Type B pancreatic cell (in vitro differentiated cells): ENCODE measurements at places on chromosomes 6 and 20. TPM values are rescaled to one million over a fixed set of nuclear protein-coding genes. Genes with fewer than 3 reads are reported as not detected.

DNA sequence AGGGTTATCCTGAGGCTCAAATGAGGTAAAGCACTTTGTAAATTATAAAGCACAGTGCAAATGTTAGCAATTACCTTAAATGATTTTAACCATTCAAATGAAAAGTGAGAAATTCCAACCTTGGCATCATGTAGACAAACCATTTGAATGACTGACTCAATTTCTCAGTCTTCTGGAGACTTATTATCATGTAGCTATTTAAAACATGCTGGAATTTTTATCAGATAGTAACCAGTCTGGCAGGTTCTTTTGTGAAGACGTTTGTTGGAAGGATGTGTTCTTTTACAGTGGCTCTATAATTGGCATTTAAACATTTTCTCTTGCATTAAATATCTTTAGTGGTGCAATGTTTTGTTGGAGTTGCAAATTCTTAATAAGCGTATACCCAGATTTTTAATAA, 386.6 kb downstream of the NKAIN2 start:
- DNase-seq = no peak

GRCh38 chr20:37841389-37841788, 61.5 kb upstream of the VSTM2L start:
- no peak for DNase-seq

DNA sequence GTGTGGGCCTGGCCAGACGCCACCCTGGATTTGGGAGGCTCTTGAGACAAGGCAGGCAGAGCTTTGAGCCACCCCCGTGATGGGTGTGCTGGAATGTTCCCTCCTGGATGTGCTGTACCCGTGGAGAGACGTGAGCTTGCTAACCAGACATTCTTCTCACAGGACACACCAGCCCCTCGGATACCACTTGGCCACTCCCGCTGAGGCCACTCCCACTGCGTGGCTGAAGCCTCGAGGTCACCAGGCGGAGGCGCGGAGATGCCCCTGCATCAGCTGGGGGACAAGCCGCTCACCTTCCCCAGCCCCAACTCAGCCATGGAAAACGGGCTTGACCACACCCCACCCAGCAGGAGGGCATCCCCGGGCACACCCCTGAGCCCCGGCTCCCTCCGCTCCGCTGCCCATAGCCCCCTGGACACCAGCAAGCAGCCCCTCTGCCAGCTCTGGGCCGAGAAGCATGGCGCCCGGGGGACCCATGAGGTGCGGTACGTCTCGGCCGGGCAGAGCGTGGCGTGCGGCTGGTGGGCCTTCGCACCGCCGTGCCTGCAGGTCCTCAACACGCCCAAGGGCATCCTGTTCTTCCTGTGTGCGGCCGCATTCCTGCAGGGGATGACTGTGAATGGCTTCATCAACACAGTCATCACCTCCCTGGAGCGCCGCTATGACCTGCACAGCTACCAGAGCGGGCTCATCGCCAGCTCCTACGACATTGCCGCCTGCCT, 14.1 kb downstream of the SLCO4A1 start:
- DNase-seq = no peak

GRCh38 chr6:28944412-28944865, 20.7 kb upstream of the TRIM27 start:
- DNase-seq = no peak

DNA sequence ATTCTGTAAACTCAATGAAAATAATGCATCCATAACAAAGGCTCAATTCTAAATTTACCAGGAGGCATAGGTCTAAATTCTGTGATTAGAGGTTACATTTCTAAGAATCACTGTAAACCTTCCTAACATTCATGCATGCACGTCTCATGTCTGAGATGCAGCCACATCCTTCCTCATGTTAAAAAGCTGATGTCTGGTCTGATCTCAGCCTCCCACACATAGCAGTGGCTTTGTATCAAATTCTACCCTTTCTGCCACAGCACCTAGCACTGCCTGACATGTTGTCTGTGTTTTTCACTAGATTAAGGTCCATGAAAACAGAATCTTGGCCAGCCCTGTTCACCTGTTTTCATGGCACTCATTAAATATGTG, 171.1 kb downstream of the WDR27 start:
- no peak for DNase-seq

DNA sequence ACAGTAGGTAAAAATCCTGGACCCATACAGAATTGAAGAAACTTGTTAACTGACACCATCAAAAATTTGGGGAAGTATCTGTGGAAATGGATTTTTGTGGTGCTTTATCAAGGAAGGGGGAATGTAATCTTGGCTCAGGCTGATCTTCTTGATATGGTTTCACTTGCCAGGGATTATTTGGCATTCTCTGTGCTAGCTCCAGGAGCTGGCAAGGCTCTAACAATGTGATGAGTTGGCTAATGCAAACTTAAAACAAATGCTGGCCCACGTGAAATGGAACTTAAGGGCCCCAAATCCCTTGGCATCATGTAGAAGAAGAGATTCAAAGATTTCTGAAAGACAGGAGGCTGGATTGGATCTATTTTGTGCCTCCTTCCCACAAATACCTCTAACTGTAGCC, 13.1 kb downstream of the KCNS1 start:
- DNase-seq = no peak

DNA sequence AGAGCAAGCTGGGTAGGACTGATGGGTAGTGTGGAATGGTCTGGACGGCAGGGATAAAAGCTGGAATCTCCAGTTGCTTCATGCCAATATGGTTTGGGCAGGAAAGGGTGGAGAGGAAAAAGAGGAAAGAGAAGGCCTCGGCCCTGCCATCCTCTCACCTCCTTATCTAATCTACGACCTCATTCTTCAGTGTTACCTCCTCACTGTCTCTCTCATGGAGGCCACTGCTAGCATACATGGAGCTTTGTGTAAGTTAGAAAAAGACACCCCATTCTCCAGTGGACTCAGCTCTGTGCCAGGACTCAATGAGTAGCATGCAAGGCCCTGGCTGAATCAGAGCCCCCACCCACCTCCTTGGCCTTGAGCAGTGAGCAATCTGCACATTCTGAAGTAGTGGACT, 6.1 kb upstream of the ARID1B start:
- no peak for DNase-seq

DNA sequence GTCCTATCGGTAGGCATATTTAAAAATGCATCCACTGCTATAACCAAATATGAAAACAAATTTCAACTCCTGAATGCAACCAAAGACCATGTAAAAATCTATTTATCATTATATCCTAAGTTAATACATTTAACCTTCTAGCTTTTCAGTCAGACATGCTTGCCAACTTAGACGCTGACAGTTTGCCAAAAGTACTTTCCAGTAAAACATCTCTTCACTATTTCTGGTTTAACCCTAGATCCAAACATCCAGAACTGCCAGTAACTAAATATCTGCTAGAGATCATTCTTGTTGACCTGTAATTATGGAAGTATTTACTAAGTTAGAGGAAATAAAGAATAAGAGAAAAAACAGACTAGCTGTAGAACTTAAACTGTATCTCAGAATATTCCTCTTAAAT, 210.2 kb upstream of the THEMIS start:
- DNase-seq = no peak

DNA sequence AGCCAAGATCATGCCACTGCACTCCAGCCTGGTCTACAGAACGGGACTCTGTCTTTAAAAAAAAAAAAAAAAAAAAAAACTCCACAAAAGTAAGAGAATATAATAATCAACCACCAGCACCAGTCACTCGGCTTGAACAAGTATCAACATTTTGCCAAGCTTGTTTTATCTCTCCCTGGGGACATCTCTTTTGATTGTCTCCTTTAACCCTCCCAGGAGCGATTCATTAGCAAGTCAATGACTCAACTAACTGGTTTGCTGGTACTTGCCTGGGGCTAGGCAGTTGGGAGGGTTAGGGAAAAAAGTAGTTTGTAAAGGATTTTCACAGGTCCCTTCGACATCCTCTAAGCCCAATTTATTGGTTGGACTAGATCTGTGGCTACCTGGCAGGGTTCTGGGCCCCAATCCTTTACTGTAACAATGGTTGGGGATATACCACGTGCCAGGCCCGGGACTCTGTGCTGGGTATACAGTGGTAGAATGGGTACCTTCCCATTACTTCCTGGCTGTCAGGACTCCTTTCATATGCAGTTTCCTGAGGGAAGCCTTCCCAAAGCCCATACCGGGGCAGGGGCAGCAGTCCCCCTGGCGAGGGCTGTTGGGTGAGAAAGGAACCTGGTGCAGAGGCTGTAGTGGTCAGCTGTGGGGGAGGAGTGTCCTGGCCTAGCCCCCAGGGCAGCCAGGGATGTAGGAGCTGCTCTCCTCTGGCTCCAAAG, 12.2 kb downstream of the TGIF2 start:
- DNase-seq = no peak

Gene GSTA4
- total RNA-seq = 51.0 and 72.9 TPM in 2 replicates

Gene SYNGAP1
- 18.4 and 74.1 TPM in 2 replicates for total RNA-seq
